Smooth muscle cell of the pulmonary artery (primary cell): ENCODE measurements at places on chromosomes 1 and 21. TPM values are rescaled to one million over a fixed set of nuclear protein-coding genes. Genes with fewer than 3 reads are reported as not detected.

The INAVA gene
- 0.03 and 0.07 TPM in 2 replicates for total RNA-seq

The COL9A2 gene
- 1.4 and 1.5 TPM in 2 replicates for total RNA-seq

The NFASC gene
- total RNA-seq, result 42.0 and 47.6 TPM in 2 replicates

The KCND3 gene
- total RNA-seq, result 0.53 and 4.0 TPM in 2 replicates

The OR6K2 gene
- total RNA-seq, result not detected in 2 replicates

The UBE2U gene
- total RNA-seq, result not detected in 2 replicates

The HTR6 gene
- 0.07 TPM in 1 of 2 replicates, not detected in the other for total RNA-seq

The KMO gene
- 0.03 and 0.33 TPM in 2 replicates for total RNA-seq

The PLA2G2C gene
- not detected in 2 replicates for total RNA-seq

The VAMP4 gene
- 6.6 and 10.0 TPM in 2 replicates for total RNA-seq

The MAP3K7CL gene
- 17.3 and 43.7 TPM in 2 replicates for total RNA-seq

The CFHR1 gene
- 0.36 and 1.6 TPM in 2 replicates for total RNA-seq

The LRRC3 gene
- total RNA-seq, result 0.26 and 0.65 TPM in 2 replicates

The FAM151A gene
- total RNA-seq, result not detected in 2 replicates

The KRTAP12-2 gene
- total RNA-seq, result not detected in 2 replicates
